NCI-H1092 (cell line): ENCODE measurements at places on chromosomes 5 and 9.

GRCh38 chr9:11326231-11326630 is 713.4 kb upstream of the PTPRD start:
- DNase-seq: no peak

GRCh38 chr5:168365581-168366081 is 74.2 kb downstream of the WWC1 start:
- no peak for DNase-seq

- DNase-seq: no peak
These were observed 72.2 kb upstream of the ORM1 start for GRCh38 chr9:114250648-114251047.

DNA sequence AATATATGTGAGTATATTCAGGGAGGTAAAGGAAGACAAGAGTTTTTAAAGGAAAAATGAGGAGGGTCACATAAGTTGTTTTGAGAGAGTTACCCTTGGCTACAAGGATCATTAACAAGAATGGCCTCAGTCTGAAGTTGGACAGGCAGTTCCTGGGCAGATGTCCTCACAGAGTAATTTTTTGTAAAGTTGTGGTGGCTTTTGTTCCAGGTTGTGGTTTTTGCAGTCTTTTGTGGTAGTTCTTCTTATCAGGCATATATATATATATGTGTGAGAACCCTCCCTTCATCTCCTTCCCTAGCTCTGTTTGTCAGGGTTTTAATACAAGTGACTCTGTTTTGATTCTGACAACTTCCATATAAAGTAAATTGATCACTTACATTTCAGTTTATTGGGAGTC is 60.0 kb downstream of the CSNK1G3 start:
- no peak for DNase-seq

DNA sequence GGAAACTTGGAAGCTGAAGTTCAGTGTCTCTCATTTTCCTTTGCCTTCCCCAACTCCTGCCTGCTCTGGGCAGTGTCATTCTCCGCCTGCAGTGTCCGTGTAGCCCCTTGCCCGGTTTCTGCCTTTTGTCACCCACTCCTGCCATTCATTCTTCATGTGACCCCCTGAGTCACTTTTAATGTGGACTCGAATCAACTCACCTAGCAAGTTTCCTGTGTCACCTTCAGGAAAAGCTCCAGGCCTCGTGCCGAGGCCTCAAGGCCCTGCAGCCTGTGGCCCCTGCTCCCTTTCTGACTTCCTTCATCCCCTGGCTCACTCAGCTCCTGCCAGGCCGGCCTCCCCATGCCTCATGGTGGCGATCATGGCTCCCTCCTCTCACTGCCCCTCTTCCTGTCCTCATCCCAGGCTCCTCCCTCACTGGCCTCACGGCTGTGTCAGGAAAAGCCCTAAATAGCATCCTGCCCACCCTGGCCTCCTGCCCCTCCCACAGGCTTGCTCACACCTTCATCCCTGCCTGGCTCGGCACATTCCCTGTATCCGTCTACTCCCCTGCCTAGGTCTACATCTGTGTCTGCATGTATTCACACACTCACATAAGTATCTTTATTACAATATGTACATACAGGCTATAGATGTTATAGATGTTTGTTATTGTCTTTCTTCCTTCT is 294.9 kb downstream of the MED10 start:
- DNase-seq: no peak

GRCh38 chr9:16552252-16552651 is 318.2 kb downstream of the BNC2 start:
- DNase-seq: no peak

- no peak for DNase-seq
These were observed 11.2 kb upstream of the PARP8 start for GRCh38 chr5:50655067-50655809.
